Effector memory CD4-positive, alpha-beta T cell (primary cell): ENCODE measurements at places on chromosomes 5 and 9.
A peak's percentile ranks its signal among the peaks of the same experiment; 100 is the strongest.

DNA sequence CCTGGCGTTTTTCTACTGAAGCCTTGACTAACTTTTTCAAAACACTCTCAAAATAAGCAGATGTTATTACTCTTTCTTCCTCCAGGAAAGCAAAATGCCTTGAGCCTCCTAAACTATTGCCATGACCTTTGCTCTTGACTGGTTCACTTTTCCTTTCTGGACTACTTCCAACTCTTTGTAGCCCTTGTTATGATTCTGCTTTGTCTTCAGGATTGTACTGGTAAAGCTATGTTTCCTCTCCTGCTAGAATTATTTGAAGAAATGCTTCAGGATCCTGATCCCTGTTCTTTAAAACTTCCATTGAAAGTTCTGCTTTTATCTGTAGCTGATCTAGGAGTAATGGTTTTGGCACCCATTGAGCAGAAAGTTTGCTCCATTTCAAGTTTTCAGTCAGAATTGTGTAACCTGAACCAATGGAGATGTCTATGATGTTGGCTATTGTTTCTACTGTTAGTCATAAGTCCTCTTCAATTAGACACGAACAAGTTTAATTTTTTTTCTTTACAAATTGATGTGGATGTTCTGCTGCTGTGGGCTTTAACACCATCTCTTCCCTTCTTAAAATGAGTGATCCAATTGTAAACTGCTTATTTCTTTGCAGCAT, 1356.4 kb downstream of the EFNA5 start:
- no peak for DNase-seq

DNA sequence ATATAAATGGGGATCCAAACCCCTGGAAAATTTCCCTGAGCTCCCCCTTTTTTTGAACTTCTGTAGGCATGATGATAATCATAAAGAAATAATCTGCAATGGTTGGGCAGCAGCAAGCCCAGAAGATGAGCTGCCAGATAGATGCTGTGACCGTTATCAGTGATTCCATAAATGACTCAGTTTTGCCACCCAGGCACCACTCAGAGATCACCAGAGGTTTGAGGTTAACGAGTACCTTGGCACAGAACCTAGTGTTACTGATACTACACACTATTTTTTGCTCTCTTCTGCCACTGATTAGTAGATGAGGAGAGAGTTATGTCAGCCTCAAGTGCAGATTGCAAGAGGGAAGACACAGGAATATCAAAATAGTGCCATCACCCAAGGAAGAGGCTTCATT, 199.3 kb upstream of the PTGER4 start:
- DNase-seq, result no peak

- no peak for DNase-seq
Measured at GRCh38 chr9:976258-976942, at the start of gene DMRT3. Gene DMRT3, plus strand, starts transcription at chr9:976655. Its CDS starts 347 bp downstream, at chr9:977002.

GRCh38 chr9:107460153-107461023, 29.2 kb downstream of the KLF4 start:
- DNase-seq, result no peak

- DNase-seq, result no peak
Measured at GRCh38 chr9:129869585-129870501, 34.6 kb downstream of the USP20 start.

DNA sequence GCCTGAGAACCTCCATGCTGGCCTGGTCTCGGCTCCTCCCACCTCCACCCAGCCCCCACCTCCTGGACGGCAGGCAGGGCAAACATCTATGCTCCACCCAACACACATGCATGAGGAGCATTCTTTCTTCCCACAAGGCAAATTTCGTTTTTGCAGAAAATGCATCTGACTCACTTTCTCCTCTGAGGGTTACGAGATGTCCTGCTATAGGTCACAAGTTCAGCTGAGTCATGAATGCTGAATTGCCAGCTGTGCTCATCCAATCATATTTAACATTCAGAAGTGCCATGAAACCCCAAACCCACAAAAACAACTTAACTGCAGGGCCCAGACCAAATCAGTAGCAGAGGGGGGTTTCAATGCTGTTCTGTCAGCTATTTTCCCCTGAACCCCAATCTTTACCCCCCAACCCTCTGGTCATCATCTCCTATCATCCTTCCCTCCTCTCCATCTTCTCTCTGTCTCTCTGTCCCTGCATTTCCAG, 39.0 kb upstream of the OSMR start:
- DNase-seq, result no peak

DNA sequence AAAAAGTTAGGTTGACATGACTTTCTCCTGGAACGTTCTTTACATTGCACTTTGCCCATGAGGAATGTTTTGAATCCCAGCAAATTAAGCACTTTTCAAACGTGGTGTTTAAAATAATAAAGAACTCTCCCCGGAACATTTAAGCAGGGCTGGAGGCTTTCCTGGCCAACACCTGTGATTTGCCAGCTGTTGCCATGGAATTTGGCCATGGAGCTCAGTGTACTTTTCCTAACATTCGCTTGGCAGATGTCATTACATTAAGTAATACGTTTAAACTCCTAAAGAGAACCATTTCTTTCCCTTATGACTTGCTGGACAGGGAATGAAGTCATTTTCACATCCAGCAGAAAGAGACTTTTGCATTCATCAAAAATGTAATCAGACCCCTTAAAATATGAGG, 146.1 kb downstream of the GAS1 start:
- no peak for DNase-seq

DNA sequence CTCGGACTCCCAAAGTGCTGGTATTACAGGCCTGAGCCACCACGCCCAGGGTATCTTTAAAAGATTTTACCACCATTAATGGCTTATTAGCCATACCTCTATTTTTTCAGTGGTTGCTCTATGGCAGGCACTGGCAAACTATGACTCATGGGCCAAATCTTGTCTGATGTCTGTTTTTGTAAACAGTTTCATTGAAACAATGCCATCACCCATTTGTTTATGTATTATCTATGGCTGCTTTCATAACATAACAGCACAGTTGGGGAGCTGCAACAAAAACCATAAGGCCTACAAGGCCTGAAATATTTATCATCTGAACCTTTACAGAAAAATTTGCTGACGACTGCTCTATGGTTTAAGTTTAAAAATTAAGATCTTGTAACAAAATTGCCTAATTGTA, 66.8 kb downstream of the SLC38A9 start:
- no peak for DNase-seq

GRCh38 chr5:178547052-178547666, 43.0 kb downstream of the COL23A1 start:
- DNase-seq, result no peak

- DNase-seq, result no peak
Measured at GRCh38 chr5:139181835-139182452, 16.2 kb downstream of the SIL1 start.

- no peak for DNase-seq
Measured at GRCh38 chr5:37915097-37915736, 75.4 kb upstream of the GDNF start.

DNA sequence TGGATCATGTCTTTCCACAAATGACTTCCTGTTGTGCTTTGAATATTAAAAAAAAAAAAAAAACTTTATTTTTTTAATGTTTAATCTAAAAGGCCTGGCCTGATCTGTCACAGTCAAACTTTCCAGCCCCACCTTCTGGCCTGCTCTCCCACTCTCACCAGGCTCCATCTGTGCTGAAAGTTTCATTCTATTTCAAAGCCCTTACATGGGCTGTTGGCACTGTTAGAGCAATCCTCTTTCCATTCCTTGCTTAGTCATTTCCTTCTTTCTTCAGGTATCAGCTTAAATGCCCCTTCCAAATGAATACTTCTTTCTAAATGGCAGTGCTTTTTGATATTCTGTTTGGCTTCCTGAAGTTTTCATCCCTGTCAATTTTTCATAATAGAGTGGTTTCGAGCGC, 1104.8 kb upstream of the C9orf72 start:
- no peak for DNase-seq

- no peak for DNase-seq
Measured at GRCh38 chr5:169064093-169064492, 236.8 kb downstream of the SLIT3 start.

GRCh38 chr5:158116965-158117364, 258.0 kb upstream of the CLINT1 start:
- no peak for DNase-seq

DNA sequence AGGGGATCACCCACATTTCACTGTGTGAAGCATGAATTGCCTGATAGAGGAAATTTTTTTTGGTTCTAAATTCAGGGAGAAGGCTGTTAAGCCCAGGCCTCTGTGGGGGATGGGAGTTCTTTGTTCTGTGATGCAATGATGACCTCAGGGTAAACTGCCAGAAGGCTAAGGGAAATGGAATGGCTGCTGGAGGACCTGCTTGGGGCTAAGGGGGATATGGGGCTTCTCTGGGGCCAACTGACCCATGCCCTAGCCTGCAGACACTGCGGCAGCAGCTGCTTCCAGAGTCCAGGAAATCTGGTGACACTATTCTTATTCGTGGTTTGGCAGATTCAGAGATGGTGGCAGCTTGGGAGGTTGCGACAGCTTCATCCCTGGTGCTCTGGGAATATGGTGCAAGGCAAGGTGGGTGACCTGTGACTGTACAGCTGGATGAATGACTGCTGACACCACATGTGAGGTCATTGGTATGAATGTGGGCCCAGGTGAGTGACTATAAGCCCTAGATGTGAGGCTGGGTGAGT, 30.3 kb downstream of the VCP start:
- no peak for DNase-seq

- DNase-seq, result no peak
Measured at GRCh38 chr5:14258840-14259239, 115.7 kb downstream of the TRIO start.

- peak; percentile 89 for DNase-seq
Measured at GRCh38 chr9:127244609-127245601, 19.7 kb upstream of the GARNL3 start.

- DNase-seq, result no peak
Measured at GRCh38 chr5:76384705-76385104, 18.4 kb upstream of the IQGAP2 start.

GRCh38 chr9:111106202-111106601, 67.9 kb upstream of the LPAR1 start:
- DNase-seq, result no peak

GRCh38 chr5:125399885-125400284, 653.4 kb upstream of the ZNF608 start:
- no peak for DNase-seq

DNA sequence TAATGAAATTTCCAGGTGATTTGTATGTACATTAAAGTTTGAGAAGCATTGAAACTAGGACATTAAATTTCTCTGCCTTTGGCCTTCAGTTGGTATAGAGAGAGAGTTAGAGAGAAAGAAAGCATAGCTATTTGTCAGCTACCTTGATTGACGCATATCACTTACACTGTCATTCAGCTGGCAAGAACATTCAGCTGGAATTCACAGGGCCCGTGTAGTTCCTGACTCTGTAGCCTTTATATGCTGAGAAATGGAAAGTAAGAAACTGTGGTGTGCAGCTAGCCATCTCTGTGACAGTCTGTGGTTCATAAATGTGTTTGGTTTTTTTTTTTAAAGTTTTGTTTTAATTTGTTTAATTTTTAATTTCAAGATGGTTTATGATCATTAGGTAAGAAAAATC, 58.9 kb downstream of the DMXL1 start:
- no peak for DNase-seq

GRCh38 chr9:99114049-99114440, 9.1 kb downstream of the TGFBR1 start:
- no peak for DNase-seq

- DNase-seq, result no peak
Measured at GRCh38 chr9:76216161-76216649, 178.0 kb downstream of the RFK start.
